ENCODE measurements at places on chromosomes 7 and 10.
A peak's percentile ranks its signal among the peaks of the same experiment; 100 is the strongest.

- no peaks in the 10 kb centered on the region for H3K27me3 ChIP-seq
- no peak overlapping the region for H3K27ac ChIP-seq
- H3K4me1 ChIP-seq: peaks cover 16% of the 10 kb centered on the region
- H3K4me3 ChIP-seq: no peak overlapping the region
Observed at GRCh38 chr10:48511066-48511874, 93.6 kb downstream of the ARHGAP22 start.

DNA sequence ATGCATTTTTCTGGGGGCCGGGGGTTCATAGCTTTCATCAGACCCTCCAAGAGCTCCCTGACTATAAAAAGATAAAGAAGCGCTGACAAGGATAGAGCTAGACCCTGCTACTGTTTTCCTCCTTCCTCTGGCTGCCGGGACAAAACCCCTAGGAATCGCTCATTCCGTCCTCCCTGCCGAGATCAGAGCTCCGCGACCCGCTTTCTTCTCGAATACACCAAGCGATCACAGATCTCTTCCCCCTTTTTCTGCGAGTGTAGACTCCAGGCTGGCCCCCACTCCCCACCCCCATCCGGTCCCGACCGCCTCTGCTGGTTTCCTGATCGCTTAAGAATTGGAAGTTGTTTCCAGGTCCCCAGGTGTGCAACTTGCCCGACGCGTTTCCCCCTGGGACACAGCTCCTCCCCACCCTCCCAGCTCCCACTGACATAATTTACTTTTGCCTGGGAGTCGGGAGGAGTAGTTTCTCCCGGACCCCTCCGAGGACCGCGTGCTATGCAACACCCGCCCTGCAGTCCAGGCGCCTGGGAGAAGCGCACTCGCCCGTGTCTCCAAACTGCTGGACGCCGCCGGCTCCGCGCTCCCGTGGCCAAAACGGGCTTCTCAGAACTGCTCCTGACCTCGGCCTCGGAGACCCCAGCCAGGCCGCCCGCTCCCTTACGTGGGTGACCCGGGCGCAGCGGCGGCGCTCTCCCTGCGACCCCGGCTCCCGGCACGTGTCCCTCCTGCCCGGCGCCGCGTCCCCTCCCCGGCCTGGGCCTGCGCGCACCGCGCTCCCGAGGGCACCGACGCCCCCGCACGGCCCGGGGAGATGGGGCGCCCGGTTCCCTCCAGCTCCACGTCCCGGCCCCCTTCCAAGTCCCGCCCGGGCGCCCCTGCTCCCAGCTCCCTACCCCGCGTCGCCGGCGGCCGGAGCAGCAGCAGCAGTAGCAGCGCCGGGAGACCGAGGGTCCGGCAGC is 552 bp downstream of the IL15RA start:
- H3K4me1 ChIP-seq: peaks cover 59% of the 10 kb centered on the region
- no peaks in the 10 kb centered on the region for H3K27me3 ChIP-seq
- H3K27ac ChIP-seq: peak overlapping the region; percentile 99
- H3K36me3 ChIP-seq: no peaks in the 10 kb centered on the region
- DNase-seq: peak; percentile 47

DNA sequence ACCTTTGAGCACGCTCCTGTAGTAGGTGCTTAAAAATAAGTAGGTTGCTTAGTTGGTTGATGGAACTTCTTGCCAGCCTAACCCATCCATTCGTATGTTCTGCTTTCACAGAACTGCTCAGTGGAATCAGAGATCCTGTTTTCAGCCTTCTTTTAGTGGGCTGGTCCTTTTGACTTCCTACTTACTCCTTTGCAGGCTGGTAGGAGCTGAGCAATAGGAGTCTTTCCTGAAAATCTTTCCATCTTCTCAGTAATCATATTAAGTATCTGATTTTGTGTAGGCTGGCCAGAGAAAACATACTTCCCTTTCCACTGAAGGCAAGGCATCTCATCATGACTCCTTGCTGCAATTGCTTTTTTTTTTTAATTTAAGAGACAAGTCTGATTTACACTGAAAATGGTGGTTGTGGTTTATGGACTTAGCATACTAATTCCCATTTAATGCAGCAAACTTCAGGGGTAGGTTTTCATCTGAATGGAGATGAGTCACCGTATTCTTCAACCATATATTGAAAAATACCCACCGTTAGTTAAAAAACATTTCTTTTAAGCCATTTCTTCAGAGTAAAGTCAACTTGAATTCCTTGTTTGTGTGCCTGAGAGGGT is 208.0 kb downstream of the ZNF365 start:
- peak overlapping the region; percentile 84 for H3K27ac ChIP-seq
- no peak for DNase-seq
- no peaks in the 10 kb centered on the region for H3K4me1 ChIP-seq
- no peak overlapping the region for H3K4me3 ChIP-seq

DNA sequence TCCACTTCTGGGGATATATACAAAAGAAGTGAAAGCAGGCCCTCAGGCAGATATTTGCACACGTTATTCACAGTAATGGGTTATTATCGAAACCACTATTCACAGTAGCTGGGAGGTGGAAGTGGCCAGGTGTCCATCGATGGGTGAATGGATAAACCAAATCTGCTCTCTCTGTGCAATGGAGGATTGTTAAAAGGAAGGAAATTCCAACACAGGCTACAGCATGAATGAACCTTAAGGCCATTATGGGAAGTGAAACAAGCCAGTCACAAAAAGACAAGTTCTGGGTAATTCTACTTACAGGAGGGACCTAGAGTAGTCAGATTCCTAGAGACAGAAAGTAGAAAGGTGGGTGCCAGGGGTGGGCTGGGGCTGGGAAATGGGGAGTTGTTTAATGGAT is 48.5 kb upstream of the BHLHA15 start:
- DNase-seq: no peak
- H3K36me3 ChIP-seq: peaks cover 37% of the 10 kb centered on the region
- H3K27me3 ChIP-seq: no peaks in the 10 kb centered on the region
- no peaks in the 10 kb centered on the region for H3K4me1 ChIP-seq
- H3K27ac ChIP-seq: no peak overlapping the region

GRCh38 chr10:68871105-68871711 is 29.9 kb upstream of the DDX50 start:
- H3K36me3 ChIP-seq: no peaks in the 10 kb centered on the region
- DNase-seq: peak; percentile 5
- peaks cover 10% of the 10 kb centered on the region for H3K4me1 ChIP-seq
- no peak overlapping the region for H3K4me3 ChIP-seq
- no peaks in the 10 kb centered on the region for H3K27me3 ChIP-seq

DNA sequence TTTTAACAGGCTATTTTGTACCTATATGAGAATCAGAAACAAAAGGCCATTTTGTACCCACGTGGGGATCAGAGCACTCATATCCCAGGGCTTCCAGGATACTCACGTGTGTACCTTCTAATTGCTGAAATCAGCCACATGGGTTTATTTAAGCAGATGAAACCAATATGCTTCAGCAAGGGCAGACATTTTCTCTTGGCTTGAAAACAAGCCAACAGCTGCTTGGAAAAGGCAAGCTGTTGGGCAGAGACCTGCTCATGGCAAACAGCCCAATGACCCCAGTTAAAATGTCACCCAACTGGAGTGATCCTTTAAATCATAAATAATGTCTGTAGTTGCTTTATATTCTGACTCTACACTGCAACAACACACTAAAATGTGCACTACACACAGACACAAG is 26.5 kb upstream of the TOMM7 start:
- no peak overlapping the region for H3K4me3 ChIP-seq
- no peaks in the 10 kb centered on the region for H3K36me3 ChIP-seq
- H3K4me1 ChIP-seq: peaks cover 5% of the 10 kb centered on the region
- H3K27me3 ChIP-seq: no peaks in the 10 kb centered on the region

DNA sequence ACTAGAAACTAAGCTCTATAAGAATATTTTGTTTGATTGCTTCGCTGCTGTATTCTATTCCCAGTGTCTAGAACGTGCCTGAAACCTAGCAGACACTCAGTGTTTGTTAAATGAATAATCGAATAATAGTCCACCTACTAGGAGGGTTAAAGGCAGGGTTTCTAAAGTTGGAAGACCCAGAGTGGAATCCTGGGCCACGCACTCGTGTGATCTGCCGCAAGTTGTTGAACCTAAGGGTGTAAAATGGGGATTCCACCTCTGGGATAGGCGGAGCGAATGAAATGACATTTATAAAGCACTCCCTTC is 702 bp upstream of the AGFG2 start:
- DNase-seq: no peak
- no peaks in the 10 kb centered on the region for H3K27me3 ChIP-seq
- no peaks in the 10 kb centered on the region for H3K36me3 ChIP-seq
- peak overlapping the region; percentile 4 for H3K4me3 ChIP-seq
- H3K27ac ChIP-seq: no peak overlapping the region

DNA sequence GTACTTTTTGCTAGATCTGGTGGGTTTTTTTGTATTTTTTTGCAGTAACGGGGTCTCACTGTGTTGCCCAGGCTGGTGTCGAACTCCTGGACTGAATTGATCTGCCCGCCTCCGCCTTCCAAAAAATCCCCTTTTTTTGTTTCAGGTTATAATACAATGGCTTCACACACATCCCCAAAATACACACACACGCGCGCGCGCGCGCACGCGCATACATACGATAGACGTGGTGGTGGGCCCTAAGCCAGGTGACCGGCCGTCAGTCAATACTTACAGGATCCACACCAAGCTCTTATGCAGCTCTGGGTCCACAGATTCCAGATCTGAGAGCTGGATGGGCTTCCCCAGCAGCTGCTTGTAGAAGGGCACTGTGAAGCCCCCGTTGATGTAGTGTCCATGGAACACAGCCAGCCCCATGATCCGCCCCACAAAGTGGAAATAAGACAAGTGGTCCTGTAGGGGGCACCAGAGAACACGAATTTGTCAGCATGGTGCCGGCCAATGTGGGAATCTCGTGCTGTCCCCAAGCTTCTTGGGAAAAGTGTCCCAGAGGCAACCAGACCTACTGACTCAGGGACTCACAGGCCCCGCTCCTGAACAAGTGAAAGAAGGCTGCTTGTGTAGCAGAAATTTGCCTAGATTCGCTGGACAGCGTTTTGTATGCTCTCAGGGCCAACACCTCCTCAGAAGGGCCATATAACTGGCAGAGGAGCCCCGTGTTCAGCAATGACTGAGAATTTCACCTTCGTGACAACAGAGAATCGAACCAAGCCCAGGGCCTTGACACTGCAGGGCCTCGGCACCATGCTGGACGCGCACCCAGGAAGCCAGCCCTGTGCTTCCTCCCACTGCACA is 103.6 kb downstream of the SMURF1 start:
- peaks cover 100% of the 10 kb centered on the region for H3K36me3 ChIP-seq
- no peak overlapping the region for H3K4me3 ChIP-seq
- DNase-seq: peak; percentile 64

DNA sequence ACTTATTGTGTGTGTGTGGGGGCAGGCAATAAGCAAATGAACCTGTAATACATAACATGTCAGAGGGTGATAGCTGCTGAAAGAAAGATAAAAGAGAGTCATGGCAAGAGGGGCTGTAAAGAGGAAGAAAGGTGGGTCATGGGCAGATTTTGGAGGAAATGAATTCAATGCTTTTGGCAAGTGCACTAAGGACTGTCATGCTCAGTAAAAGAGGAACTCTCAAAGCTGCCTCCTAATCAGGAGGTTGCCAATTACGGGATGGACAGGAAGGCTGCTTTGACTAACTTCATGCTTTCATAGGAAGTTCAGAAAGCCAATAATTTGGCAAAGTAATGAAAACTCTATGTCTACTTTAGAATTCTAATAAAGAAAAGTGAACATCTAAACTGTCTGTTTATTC is 401.2 kb downstream of the SH2D4B start:
- no peak for DNase-seq
- no peaks in the 10 kb centered on the region for H3K36me3 ChIP-seq
- no peak overlapping the region for H3K27ac ChIP-seq
- H3K4me3 ChIP-seq: no peak overlapping the region

DNA sequence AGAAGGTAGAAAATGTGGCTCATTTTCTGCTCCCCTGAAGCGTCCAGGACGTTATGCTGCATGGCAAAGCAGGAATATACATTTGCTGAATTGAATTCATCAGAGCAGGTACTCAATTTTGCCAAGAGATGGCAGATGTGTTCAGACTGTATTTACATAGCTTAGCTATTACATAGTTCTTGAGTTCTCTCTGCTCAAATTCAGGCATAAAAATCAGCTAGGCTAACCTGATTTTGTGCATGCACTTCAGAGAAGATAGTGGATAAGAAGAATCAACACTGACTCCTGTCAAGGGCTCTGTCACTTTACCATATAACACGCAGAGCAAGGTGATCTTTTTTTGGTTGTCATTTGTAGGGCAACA is 209.2 kb upstream of the FAM3C start:
- H3K27ac ChIP-seq: no peak overlapping the region
- H3K36me3 ChIP-seq: no peaks in the 10 kb centered on the region
- no peak for DNase-seq
- H3K4me3 ChIP-seq: no peak overlapping the region
- no peaks in the 10 kb centered on the region for H3K4me1 ChIP-seq

- no peak overlapping the region for H3K27ac ChIP-seq
- H3K4me1 ChIP-seq: peaks cover 28% of the 10 kb centered on the region
- DNase-seq: peak; percentile 18
- no peaks in the 10 kb centered on the region for H3K36me3 ChIP-seq
- H3K4me3 ChIP-seq: no peak overlapping the region
- no peaks in the 10 kb centered on the region for H3K27me3 ChIP-seq
Observed at GRCh38 chr7:127844707-127845331, 186.4 kb downstream of the LRRC4 start.

GRCh38 chr7:155722118-155722517 is 77.7 kb downstream of the RBM33 start:
- H3K27ac ChIP-seq: no peak overlapping the region
- no peak overlapping the region for H3K4me3 ChIP-seq
- DNase-seq: no peak
- no peaks in the 10 kb centered on the region for H3K36me3 ChIP-seq
- peaks cover 29% of the 10 kb centered on the region for H3K4me1 ChIP-seq
- H3K27me3 ChIP-seq: no peaks in the 10 kb centered on the region

DNA sequence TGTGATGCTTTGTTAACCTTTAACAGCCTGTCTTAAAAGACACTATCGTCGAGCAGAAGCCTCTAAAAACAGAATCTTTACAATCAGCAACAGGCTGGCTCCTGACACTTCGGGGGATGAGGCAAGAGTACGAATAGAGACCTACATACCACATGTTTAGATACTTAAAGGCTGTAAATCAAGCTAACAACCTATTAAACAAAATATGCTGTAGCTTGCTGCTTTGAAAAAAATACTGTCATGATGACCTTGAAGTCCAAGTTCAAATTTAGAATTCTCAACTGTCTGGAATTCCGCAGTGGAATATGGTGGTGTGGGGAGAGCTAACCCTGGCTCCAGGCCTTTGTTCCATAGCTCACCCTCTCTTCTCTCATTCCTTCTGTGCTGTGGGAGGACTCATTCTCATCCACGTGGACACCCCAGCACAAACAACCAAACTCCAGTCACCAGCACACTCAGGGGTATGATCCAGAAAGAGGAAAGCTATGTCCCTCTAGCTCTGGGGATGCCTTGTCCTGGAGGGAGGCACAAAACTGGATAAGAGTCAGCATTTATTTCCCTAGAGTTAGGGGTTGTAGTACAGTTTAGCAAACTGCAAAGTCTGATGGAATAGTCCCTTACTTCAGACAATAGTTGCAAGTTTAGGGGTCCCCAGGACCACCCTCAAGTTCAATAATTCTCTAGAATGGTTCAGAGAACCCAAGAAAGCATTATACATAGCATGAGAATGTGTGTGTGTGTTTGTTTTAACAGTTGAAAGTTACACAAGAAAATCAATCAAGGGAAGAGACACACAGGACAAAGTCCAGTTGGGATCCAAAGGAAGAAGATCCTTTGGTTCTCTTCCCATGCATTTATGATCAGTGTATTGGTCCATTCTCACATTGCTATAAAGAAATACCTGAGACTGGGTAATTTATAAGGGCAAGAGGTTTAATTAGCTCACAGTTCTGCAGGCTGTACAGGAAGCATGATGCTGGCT is 196.1 kb upstream of the SVIL start:
- H3K36me3 ChIP-seq: no peaks in the 10 kb centered on the region
- H3K27me3 ChIP-seq: no peaks in the 10 kb centered on the region
- DNase-seq: no peak
- H3K4me3 ChIP-seq: no peak overlapping the region
- H3K4me1 ChIP-seq: no peaks in the 10 kb centered on the region

GRCh38 chr10:109327266-109327665 is 596.0 kb downstream of the XPNPEP1 start:
- H3K4me3 ChIP-seq: no peak overlapping the region
- no peak overlapping the region for H3K27ac ChIP-seq
- no peaks in the 10 kb centered on the region for H3K36me3 ChIP-seq

Data from heart right ventricle (tissue), 16 donors.